ENCODE measurements at places on chromosomes 16 and 17.
A peak's percentile ranks its signal among the peaks of the same experiment; 100 is the strongest.

DNA sequence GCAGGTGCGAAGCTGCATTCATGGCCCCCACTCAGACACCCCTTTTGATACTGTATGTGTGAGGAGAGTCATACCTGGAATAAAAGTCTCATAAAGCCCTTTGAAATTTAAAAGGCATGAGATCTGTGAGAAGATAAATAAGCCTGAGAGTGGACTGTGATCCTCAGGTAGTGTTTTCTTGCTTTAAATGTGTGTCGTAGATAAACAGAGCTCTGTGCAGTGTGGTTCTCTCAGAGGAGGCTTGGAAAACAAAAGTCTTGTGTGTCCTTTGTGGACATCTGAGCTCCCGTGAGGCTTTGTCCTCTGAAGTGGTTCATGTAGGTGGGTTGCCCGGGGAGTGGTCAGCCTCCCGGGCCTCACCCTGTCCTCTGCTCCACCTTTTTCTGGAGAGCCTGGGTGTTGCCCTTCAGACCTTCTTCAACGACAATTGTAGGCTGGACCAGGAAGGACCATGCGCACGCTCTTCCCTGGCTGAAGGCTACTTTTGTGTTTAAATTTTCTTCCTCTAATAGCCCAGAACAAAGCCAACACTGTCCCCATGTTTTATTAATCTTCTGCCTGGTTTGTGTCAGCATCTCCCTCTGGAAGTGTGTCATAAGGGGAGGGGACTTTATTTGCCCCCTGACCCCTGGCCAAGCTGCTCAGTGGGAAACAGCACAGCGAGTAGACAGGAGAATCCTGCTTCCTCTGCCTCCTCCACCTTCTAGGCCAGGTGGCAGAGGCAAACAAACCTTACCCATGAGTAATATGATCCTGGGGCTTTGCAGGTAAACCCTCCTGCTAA, 151.2 kb downstream of the MSI2 start:
- no peak for DNase-seq

DNA sequence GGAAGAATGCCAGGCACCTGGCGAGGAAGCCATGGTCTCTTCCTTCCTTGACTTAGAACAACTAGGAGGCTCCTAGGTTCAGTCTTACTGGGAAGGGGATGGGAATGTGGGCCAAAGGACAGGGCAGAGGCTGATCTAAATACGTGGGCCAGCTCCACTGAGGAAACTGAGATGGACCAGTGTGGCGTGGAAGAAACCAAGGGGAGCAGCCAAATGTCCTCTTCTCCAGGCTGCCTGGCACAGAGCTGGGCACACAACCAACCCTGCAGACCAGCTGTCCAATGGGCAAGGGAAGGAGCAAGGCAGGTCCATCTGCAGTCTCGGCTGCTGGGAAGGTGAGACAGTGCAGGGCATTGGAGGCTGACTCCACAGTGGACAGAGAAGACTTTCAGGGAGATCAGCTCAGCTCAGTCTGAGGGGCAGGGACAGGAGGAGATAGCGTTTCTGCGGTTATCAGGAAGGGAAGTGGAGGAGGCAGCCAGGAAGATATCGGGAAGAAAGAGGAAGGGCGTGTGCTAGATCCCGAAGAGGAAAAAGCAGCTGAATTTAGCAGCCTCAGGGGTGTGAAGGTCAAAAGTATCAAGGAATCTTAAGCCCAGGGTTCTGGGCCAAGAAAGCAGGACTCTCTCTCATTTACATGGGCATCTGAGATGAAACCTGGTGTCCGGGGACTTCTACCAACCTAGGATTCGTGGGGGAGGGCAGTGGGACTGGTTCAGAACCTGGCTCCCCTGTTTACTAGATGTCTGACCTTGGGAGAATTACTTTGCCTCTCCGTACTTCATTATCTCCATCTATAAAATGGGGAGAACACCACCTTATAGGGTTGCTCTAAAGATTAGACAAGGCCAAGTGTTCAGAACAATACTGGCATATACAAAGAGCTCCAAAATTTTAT, 1.8 kb downstream of the KIFC3 start:
- no peak for DNase-seq

DNA sequence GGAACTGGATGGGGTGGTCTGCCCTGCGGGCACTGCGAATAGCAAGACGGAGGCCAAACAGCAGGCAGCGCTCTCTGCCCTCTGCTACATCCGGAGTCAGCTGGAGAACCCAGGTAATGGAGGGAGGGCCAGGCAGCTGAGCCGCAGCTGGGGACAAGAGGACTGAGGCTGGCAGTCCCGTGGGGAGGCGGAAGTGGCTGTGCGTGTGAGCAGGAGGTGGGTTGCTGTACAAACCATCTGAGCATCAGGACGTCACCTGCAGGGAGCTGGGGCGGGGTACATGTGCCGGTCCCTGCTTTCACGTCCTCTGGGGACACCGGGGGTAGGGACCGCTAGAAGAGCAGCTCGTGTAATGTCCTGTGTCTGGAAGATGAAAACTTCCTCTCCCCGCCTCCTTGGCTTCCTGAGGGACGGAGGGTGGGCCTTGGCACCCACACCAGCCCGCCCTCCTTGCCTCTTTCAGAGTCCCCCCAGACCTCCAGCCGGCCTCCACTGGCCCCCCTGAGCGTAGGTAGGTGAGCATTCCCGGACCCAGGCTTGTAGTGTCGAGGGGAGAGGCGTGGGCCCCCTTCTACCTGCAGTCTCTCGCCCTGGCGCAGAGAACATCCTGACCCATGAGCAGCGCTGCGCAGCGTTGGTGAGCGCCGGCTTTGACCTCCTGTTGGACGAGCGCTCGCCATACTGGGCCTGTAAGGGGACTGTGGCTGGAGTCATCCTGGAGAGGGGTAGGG, 3.7 kb downstream of the ADAD2 start:
- DNase-seq, result no peak

DNA sequence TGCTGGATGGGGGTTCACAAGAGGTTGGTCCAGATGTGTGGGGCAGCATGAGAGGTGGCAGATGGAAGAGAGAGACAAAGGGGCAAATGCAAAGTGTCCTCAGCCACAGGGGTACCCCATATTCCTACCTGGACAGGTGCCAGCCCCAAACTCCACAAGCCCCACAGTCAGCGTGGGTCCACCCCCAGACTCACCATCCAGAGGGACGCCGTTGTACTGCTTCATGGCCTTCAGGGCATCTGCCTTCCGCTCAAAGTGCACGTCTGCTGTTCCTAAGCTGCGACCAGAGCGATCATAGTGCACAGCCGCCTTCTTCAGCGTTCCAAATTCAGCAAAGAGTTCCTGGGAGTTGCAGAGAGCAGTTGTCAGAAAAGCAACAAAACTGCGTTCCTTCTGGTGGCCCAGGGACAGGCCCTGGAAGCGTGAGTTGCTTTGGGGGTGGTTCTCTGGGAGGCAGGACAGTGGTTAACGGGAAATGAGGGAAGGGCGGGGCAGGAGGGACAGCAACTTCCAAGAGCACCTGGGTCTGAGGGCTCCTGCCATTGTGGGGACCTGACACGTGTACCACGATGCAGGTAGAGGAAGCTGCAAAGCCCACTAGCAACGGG, 2.3 kb downstream of the ALYREF start:
- no peak for DNase-seq

- DNase-seq, result no peak
Observed at GRCh38 chr16:12651765-12652512, 151.7 kb downstream of the CPPED1 start.

GRCh38 chr16:89317101-89317671, 99.7 kb downstream of the ZNF778 start:
- no peak for DNase-seq

DNA sequence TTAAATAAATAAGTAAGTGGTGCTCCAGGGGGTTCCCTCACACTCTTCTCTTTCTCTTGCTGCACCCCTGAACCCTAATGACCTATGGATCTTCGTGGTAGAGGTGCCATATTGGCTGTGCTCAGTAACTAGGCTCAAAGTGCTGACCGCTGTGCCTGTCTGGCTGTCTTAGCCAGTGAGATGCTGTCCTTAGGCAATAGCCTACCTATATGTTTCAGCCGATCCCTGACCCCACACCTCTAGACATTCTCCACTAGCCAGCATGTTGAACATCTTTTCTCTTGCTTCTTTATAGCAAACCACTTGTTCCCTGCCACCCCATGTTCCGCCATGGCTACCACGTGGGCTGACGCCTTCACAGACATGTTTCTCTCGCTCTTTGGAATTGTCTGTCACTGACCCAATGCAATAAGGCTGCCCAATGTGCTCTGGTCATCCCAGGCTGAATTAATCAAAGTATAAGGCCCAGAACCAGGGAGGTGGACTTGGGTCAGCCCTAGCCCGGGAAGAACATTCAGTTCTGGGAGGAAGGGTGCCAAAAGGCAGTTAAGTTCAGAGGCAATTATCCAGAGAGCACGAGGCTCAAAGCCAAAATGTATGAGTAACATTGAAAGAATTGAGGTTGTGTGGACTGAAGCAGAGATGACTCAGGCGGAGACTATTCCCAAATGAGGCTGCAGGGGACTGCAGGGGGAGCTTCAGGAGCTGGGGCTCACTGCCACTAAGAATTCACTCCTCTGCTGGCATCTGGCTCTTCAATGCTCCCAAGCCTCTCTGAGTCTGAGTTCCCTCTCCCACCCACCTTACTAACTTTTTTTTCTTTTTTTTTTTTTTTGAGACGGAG, 28.7 kb upstream of the TNRC6A start:
- peak; percentile 74 for DNase-seq
